Kidney epithelial cell (primary cell): ENCODE measurements at places on chromosomes 6 and 20.
A peak's percentile ranks its signal among the peaks of the same experiment; 100 is the strongest.

GRCh38 chr6:129344379-129344778 lies 365.6 kb downstream of the ARHGAP18 start:
- no peak for DNase-seq

DNA sequence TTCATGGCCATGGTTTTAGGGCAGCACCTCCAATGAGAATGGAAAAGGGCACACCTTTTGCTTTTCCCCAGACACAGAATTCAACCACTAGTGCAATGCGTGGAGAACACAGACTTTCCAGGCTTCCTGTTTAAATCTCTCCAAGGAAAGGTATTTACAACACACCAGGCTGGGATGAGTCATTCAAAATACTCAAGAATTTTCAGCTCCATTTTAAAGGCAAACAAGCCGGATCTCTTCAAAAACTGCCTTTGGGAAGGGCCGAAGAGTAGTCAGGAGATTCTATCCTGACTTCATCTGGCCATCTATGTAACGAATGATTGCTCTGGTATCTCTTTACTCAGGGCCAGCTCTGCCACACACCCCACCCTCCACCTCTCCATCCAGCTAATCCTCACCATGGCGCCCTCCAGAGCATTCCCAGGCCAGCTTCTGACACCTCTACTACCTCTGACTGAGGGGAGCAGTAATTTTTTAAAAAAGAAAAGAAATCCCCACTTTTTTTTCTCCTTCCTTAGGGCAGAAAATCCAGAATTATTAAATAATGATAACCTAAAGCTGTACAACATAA lies 254.6 kb downstream of the LY86 start:
- DNase-seq = no peak

DNA sequence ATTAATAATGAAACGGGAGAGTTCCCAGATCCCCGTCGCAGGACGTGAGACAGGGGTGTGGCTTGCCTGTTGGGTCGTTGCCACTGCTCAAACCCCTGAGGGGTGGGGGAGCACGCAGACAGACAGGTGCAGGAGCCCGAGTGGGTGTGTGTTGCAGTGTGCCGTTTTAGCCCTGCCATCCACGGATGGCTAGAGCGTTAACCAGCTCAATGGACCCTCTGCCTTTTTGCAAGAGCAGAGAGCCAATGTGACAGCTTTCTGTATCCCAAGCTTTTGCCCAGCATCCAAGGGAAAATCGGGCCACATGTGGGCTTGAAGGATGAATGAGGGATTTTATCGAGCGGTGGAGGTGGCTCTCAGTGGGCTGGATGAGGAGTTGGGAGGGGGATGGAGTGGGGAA lies 237.9 kb downstream of the TSHZ2 start:
- no peak for DNase-seq

DNA sequence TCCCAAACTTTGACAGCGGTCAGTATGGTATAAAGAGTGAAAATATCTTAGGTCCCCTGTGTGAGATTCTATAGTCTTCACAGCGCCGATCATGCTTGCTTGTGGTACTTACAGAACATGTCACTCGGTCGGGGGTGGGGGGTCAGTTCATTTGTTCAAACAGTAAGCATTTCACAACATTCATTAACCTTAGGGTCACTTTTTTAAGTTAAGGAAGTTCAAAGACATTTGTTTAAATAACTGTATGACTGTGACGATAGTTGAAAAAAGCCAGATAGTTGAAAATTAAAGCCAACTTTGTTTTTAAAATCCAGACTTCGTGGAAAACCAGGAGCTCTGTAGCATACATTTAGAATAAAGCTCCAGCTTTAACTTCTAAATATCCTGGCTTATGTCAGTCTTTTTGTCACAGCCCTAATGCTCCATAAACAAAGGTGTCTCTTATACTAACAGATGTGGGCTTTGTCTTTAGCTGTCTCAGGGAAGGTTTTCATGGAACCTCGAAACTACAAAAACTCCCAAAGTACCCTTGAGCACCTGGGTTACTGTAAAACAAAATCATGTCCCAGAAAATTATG lies 57.9 kb upstream of the PHACTR2 start:
- no peak for DNase-seq

DNA sequence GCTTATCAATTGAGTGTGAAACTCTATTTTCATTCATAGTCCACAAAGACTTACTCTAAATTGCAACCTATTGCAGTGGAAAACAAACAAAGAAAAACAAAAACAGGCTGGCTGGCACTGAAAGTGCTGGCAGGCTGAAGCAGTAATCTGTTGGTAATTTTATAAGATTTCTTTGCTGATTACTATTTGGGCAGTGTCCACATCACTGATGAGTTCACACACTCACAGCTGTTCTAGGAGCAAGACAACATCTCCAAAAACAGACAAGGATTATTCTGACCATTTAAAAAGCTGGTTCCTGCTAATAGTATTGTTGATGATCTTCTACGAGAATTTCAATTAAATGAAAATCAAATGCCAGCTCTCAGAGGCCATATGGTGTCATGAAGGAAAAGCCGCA lies 26.9 kb downstream of the MARCKS start:
- DNase-seq = no peak

DNA sequence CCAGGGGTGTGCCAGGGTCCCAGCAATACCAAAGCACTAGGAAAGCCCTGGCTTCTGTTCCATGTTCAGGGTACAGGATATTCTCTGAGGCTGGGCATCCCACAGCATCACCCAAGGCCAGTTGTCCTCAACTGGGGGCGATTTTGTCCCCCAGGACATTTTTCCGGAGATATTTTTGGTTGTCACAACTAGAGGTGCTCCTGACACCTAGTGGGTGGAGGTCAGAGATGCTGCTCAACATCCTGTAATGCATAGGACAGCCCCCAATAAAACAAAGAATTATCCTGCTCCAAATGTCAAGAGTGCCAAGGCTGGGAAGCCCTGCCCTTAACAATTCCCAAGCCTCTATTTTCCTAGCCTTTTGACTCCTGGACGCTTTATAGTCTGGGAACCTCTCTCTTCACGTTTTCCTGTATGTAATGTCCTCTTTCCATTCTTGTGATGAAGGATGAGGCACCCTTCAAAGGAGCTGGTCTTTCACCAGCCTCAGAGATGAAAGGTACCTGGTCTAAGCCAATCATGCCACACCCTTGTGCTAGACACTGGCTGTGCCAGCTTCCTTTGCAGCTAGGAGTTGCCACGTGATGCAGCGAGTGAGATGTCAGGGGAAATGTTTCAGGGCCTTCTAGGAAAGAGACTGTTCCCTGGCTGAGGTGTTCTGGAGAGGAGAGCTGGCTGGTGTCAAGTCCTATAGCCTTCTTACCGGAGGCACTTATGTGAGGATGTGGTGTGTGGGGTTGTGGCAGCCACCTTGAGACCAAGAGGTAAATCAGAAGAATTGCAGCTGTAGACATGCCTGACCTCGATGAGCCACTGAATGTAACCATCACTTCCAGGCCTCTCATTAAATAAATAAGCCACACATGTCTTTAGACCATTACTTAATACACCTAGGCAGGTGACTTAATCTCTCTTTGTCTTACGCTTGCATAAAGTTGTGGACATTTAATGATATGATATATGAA lies 23.4 kb upstream of the KCNG1 start:
- no peak for DNase-seq

- DNase-seq = peak; percentile 4
These were observed 203.9 kb downstream of the PHF3 start for GRCh38 chr6:63839485-63839884.

DNA sequence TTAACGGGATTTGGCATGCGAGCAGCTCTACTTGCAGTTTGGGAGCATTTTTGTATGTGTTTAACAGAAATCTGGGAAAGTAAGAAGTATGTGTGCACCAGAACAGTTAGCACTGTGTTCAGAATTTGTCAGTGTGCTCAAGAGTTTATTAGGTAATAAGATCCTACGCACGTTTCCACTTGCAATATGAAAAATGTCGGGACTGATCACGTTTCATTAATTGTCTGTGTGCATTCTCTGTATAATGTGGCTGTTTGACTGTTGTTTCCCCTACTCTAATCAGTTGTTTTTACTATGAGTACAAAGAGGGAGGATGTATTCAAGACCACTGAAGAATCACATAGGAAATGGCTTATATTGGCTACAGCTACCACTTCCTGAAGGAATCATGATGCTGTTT lies 349.7 kb upstream of the POU3F2 start:
- DNase-seq = no peak

- DNase-seq = no peak
These were observed 525 bp downstream of the NCOA7 start for GRCh38 chr6:125791151-125791819.

DNA sequence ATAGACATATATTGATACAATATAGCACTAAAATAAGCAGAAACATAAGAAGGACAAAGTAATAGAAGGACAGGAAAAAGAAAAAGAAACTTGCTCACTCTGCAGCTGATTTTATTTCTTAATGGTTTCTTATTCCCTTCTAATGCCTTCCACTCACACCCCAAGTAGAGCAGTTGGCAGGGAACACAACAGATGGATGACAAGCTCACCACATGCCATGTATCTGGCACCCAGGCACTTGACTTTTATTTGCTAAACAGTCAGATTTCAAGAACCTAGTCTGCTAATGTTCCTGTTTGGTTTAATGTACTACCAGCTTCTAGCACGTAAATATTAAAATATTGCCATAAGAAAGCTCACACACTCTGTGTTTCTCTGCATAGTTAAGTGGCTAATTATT lies 87.1 kb downstream of the COL19A1 start:
- DNase-seq = no peak
